Spleen (tissue), 13 donors: ENCODE measurements at places on chromosomes 13 and 19.

- DNase-seq = no peak
Measured at GRCh38 chr13:85864963-85865530, 65.8 kb upstream of the SLITRK6 start.

DNA sequence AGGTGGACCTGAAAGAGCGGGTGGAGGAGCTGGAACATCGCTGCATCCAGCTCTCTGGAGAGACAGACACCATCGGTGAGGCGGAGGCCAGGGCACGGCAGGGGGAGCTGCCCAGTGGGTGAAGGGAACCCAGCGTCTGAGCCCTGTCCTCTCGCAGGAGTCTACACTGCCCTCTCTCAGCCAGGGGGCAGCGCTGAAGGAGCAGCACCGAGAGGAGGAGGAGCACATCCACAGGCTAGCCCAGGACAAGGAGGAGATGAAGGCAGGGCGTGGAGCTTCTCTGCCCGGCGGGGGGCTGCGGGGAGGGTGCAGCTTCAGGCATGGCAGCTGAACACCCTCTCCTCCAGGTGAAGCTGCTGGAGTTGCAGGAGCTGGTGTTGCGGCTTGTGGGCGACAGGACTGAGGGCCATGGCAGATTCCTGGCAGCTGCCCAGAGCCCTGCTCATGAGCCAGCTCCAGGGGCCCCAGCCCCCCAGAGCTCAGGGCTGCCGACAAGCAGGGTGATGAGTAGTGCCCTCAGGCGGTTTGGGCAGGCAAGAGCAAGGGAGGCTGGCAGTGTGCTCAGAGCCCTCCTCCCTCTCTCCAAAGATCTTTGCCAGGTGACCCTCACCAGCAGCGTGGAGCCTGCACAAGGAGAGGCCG is 31.4 kb upstream of the ZNF492 start:
- no peak for DNase-seq

- peak; percentile 86 for DNase-seq
Measured at GRCh38 chr19:4068047-4068966, 1.6 kb upstream of the ZBTB7A start.

GRCh38 chr19:33956941-33957340 is 160.3 kb downstream of the KCTD15 start:
- no peak for DNase-seq

DNA sequence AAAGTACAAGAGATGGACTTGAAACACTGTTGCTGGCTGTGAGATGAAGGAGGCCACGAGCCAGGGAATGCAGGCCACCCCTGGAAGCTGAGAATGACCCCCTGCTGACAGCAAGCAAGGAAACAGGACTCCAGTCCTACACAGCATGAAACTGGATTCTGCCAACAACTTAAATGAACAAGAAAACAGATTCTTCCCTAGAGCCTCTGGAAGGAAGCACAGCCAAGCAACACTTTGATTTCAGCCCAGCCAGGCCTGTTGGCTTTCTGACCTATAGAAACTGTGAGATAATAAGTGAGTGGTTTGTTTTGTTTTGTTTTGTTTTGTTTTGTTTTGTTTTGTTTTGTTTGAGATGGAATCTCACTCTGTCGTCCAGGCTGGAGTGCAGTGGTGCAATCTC is 105.3 kb upstream of the CACNA1A start:
- peak; percentile 12 for DNase-seq

DNA sequence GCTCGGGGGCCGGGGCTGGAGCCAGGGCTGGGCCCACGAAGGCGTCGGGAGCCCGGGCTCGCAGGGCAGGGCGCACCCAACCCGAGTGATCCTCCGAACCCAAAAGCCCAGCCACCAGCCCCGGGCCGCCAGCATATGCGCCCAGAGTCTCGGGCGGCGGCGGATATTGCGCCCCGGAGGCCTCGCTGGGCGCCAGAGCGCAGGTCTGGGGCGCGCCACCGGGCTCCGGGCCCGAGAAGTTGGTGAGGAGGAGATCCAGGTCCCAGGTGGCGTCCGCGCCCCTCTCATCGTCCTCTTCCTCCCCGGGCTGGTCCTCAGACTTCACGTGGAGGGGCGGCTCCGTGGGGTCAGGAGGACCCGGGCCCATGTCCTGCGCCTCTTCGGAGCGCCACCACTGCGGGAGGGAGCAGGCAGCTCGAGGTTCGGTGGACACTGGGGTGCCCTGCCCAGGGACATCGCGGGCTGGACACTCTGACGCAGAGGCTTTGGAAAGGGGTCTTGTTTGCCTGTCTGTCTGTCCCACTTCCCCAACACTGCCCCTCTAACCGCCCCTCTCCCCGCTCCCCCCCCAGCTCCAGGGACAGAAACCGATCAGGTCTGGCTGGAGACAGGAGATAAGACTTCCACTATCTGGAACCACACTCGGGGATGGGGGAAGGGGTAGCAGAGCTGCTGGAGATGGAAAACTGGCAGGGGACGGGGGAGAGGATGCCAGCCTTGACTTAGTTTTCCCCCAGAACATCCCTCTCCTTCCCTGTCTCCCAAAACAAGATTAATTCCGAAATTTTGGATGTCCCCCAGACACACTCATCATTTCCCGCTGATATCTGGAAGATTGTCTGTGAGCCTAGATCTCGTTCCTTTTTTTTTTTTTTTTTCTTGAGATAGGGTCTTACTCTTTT is 1.0 kb downstream of the KLF1 start:
- no peak for DNase-seq

GRCh38 chr13:73251626-73252265 is 192.9 kb downstream of the KLF5 start:
- DNase-seq = no peak

DNA sequence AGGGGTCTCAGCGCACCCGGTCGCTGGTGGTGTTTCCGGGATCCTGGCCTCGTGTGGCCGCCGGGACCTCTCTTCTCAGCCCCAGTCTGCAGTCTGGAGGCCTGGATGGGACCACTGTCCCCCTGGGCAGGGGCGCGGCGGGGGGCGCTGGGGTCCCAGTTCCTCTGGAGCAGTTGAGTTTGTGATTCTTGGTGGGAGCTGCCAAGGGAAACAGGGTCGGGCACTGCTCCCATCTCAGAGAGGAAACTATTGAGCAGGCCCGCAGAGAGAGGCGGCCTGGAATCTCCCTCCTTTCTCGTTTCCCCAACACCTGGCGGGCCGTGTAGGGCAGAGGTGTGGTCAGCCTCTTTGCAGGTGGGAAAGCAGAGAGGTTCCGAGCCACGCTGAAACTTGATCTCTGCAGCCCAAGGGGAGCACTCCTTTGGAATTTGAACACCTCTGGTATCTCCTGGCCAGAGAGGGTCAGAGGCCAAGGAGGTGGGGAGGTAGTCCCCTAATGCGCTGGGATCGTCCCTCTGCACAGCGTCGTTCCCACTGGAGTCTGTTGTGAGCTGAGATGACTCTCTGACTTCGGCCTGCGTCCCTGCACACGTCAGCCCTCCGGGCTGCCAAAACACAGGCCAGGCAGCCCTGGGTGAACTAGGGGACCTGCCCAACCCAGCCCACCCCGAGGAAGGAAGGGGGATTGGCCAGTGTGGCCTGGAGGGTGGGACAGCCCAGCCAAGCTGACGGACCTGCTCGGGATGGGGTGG is 741 bp downstream of the PLEKHF1 start:
- no peak for DNase-seq

DNA sequence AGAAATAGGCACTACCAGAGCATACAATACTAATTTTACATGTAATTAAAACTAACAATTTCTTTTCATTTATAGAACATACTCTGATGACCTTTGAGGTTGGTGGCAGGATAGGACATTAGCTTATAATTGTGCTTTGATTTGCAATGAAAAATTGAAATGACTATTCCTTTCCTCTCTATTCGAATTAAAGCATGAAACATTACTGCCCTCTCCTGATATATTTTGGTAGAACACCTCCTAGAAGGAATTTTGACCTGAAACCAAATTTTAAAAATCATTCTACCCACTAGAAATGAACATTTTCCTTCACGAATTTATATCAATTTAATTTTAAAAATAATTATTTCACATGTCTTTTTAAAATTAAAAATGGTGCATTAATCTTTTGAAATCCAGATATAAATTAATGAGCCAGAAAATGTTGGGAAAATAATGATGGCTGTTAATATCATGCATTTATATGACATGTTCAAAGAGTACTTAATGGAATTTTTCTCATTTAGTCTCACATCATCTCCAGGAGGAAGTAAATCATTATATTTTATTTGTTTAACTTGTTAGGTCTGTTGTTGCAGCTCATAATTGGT is 556.3 kb upstream of the ARGLU1 start:
- no peak for DNase-seq

DNA sequence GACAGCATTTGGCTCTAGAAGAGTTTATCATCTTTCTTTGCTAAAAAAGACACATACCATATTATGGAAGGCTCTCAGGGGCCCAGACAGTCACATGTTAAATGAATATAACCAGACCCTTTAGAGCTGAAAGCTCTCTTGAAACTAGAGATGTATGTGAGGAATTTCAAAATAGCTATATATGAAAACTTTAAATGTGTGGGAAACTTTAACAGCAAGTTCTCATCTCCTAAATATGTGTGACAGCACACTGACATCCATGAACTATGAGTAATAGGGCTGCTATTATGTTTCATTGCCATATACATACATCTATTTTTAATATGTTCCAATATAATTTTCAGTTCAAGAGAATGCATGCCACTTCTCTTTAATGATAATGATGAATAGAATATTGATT is 509.5 kb downstream of the GPC6 start:
- no peak for DNase-seq
